ENCODE measurements at places on chromosomes 7 and 10.

DNA sequence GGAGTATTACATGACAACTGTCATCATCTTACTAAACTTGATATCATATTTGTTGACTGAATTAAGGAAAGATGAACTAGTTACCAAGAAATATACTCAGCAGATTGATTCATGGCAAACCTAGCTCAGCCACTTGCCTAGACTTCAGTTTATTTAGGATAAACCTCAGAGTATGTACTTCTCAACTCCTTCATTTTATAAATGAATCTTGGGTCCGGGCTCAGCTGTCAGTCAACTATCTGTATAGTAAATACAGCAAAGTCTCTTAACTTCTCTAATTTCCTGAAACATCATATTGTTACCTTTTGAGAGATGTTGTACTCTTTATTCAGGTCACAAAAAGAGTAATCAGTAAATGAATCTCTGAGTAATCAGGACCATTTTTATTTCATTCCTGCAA is 211.0 kb upstream of the KLF14 start:
- no peak for DNase-seq

DNA sequence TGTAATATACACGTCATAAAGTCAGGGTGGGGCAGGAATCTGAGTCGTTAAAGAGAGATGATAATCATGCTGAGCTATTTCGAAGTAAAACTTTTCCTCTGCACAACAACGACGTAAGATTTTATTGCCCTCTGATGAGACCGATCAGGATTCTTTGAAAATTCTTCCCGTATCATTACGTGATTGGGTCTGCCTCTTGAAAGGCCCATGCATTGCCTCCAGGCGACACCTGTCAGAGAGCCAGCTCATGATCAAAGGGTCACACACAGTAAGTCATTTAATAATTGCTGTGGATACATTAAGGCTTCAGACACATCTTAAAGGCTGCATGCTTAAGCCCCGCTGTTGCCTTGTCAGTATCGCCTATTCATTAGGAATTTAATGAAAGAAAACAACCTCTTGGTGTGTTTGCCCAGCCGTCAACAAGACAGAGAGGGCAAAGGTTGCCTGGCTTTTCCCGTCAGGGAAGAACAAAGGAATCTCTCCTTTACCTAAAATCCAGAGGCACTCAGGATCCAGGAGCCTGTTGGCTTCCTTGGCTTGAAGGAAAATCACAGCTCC is 189.0 kb upstream of the SH2B2 start:
- peak; percentile 25 for DNase-seq

DNA sequence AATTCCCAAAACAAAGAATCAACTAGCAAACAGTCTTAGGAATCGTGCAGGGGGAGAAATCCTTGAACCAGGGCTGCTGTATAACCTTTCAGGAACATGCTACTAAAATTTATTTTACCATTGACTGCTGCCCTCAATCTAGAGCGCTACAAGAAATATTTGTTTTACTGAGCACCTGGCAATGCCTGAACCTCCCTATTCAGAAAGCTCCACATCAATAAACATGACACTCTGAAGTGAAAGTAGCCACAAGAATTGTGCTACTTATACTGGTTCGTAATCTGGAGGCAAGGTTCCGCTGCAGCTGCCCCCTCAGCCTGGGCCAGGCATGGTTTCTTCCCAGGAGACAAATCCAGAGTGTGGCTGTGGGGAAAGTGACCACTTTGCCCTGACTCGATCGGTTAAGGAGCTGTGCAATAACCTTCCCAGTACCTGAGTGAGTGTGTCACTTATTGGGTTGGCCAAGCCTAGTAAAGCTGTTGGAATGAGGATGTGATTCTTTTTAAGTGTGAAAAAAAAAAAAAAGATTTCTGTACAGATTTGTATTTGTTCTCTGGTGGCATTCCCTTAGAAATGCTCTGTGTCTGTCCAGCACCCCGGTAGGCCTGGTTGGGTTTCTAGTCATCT is 7.7 kb downstream of the VWA2 start:
- no peak for DNase-seq

GRCh38 chr7:128135159-128135514 is 103.9 kb upstream of the LRRC4 start:
- DNase-seq = peak; percentile 6

GRCh38 chr10:102086196-102086595 is 21.0 kb downstream of the HPS6 start:
- DNase-seq = no peak

DNA sequence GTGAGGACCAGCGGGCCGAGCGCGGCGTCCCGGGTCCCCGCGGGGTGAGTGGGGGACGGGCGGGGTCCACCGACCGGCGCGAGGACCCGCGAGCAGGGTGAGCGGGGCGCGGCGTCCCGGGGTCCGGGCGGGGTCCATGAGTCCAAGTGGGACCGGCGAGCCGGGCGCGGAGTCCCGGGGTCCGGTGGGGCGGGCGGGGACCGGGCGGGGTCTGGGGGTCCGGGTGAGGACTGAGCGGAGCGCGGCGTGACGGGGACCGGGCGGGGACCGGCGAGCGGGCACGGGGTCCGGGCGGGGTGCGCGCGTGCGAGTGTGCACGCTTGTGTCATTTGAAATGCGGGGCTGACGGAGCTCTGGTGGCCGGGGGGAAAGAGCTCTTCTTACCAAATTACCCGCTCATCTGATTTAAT is 765 bp downstream of the CELF2 start:
- DNase-seq = no peak

- peak; percentile 91 for DNase-seq
Observed at GRCh38 chr7:191105-191980, 1.0 kb upstream of the FAM20C start.

DNA sequence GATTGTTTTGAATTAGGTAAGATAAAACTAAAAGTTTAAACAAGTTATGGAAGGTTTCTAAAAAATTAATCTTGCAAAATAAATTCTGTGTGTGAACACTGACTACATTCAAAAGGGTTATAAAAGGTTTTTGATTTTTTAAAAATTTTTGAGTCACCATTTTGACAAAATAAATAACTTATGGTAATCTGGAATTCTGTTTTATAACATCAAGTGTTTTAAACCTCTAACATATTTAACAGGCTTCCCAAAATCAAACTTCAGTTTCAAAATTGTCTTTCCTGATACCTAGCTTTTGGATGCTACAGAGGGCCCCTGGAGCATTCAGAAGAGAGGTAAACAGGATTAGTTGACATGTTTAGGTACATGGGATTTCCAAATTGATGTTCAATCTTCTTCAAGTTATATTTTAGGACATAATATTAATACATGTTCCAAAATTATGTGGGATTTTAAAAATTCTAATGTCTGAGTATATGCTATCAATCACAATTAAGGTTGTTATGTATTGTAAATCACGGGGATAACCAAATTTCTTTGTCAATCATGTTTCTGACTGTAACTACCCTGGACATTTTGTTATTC is 8.1 kb upstream of the CPA2 start:
- no peak for DNase-seq

DNA sequence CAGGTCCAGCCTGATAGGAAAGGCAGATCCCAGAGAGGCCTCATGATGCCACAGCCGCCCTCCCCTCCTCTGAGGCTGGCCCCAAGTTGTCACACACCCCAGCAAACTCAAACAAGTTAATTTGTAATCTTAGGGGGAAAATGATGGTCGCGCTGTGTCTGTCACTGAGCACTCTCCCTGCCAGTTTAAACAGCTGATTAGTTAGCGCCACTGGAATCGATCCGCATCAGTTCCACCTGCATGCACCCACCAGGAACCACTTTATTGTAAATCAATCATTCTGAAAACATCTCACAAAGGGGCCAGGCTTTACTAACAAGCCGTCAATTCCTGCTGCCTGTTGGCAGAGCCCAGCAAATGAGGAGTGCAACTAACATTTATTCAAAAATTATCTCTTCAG is 870.9 kb downstream of the KCNMA1 start:
- DNase-seq = no peak

DNA sequence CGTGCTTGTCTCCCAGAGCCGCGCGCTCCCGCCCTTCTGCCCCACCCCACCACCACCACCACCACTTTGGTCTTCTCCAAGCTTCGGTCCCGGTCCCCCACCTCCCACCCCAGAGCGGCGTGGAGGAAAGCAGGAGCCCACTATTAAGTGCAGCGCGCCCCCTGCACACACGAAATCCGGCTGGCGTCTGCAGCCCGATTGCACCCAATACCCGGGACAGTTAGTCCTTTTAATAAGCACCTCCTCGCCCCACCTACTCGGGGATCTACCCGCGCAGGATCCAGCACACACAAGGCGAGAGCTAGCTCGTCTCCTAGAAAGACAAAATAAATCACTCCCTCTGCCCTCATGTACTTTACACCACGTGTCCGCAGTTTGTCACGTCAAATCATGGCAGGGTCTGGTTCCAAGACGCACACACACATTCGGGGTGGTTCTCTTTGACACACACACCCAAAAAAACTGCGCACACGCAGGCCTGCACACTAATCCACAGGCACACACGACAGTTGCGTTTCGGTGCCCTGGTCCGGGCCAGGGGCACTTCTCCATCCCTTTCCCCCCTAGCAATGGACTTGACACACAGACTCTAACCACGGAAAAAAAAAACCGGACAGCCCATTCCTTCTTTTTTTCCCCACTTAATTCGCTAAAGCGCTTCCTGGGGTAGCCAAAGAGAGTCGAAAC is 1.6 kb downstream of the SFMBT2 start:
- DNase-seq = no peak

GRCh38 chr7:278081-278480 is 11.9 kb upstream of the FOXL3 start:
- DNase-seq = no peak

- peak; percentile 67 for DNase-seq
Observed at GRCh38 chr10:14536241-14537213, 205.8 kb upstream of the FRMD4A start.

GRCh38 chr10:12617191-12618175 is 268.1 kb downstream of the CAMK1D start:
- no peak for DNase-seq

DNA sequence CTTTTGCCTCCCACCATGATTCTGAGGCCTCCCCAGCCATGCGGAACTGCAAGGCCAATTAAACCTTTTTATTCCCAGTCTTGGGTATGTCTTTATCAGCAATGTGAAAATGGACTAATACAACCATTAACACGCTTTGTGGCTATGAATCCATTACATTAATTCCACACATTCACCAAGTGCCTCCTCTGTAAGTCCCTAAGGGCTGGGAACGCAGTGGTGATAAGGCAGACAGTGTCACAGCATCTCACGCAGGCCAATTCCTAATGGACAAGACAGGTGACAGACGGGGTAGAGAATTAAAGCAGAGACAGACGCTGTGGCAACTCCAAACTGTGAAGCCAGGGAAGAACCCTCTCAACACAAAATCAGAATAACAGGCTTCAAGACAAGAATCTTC is 247.8 kb downstream of the DIP2C start:
- DNase-seq = no peak

Measured in fibroblast of the aortic adventitia (primary cell).